ENCODE measurements at places on chromosomes 5 and 9.
A peak's percentile ranks its signal among the peaks of the same experiment; 100 is the strongest.

GRCh38 chr9:15417626-15418025, 5.0 kb upstream of the SNAPC3 start:
- DNase-seq = no peak

DNA sequence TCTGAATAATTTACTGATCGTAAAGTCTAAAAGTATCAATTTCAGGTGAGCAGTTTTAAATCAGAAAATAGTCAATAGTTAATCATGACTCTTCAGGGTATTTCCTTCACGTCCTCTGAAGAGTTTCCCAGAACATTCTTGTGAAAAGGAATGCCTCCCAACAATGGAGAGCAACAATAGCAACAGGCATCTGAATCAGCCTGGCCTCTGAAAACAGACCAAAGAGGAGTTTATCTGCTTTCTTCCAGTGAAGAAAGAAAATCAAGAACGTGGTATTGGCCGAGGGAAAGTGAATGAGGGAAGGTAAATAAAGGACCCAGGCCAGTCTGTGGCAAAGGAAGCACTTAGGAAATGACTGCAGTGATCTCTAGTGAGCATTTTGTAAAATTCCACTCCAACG, 26.1 kb upstream of the RASGEF1C start:
- no peak for DNase-seq

DNA sequence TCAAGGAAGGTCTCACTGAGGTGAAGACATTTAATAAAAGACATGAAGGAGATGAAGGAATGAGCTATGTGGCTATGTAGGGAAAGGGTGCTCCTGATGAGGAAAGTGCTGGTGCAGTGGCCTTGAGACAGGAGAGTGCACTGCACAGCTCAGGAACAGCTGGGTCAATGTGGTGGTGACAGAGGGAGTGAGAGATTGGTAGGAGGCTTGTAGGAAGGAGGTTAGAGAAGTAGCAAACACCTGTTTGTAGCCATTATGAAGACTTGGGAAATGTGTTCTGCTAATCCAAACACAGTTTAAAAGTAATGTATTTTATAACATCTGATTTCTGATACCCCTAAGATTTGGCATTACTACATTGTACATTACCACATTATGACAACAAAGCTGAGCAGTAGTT, 115.1 kb upstream of the MTAP start:
- no peak for DNase-seq

GRCh38 chr5:79566896-79567295, 45.3 kb upstream of the TENT2 start:
- DNase-seq = no peak

GRCh38 chr5:31192442-31192841, 1.0 kb upstream of the CDH6 start:
- no peak for DNase-seq

GRCh38 chr9:23663536-23663935, 162.5 kb downstream of the ELAVL2 start:
- no peak for DNase-seq

GRCh38 chr9:35905912-35906679, at the start of gene HRCT1:
Gene HRCT1 (plus strand): TSS chr9:35906202. CDS start chr9:35906288, 86 bp downstream.
- no peak for DNase-seq

DNA sequence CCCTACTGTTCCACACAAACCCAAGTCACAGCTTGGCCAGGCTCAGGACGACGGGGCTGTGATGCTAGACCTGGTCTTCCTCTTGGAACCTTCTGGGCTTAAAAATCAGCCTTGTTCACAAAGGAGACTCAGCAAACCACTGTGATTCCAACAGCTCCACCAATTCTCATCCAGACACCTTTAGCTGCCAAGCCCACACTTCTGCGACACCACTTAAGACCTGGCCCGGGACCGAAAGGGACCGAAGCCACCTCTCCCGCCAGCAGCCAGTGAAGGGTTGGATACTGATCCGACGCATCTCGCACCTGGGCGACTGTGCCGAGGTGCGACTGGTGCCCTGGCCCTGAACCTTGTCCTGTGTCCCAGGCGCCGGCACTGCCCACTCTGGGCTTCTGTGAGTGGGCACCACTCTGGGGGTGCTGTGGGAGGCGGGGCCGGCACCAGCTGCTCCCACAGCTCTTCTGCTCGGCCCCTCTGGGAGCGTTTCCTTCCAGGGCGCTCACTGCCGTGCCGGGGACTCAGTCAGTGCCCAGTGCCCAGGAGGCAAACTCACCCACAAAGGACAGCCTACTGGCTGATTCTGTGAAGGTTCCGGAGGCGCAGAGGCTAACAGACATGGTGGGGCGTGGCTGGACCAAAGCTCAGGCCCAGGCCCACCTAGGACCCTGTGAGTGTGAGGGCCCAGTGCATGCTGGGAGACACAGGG, 50.9 kb downstream of the EXD3 start:
- DNase-seq = no peak

DNA sequence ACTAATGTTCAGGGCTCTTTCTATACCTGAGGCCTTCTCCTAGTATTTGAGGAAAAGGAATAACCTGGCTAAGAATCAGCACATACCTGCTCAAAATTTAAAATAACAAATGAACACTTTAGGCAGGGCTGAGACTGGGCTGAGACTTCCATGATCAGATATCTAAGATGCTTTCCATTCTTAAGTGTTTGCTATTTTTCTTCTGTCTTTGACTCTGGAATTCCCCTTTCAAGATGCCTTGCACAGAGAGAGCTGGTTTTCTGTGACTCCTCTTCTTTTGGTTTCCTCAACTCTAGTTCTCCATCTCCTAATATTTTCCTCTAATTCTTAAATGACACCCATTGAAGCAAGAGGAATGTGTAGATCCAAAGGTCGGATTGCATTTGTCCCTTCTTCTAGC, 61.1 kb downstream of the DPYSL3 start:
- no peak for DNase-seq

DNA sequence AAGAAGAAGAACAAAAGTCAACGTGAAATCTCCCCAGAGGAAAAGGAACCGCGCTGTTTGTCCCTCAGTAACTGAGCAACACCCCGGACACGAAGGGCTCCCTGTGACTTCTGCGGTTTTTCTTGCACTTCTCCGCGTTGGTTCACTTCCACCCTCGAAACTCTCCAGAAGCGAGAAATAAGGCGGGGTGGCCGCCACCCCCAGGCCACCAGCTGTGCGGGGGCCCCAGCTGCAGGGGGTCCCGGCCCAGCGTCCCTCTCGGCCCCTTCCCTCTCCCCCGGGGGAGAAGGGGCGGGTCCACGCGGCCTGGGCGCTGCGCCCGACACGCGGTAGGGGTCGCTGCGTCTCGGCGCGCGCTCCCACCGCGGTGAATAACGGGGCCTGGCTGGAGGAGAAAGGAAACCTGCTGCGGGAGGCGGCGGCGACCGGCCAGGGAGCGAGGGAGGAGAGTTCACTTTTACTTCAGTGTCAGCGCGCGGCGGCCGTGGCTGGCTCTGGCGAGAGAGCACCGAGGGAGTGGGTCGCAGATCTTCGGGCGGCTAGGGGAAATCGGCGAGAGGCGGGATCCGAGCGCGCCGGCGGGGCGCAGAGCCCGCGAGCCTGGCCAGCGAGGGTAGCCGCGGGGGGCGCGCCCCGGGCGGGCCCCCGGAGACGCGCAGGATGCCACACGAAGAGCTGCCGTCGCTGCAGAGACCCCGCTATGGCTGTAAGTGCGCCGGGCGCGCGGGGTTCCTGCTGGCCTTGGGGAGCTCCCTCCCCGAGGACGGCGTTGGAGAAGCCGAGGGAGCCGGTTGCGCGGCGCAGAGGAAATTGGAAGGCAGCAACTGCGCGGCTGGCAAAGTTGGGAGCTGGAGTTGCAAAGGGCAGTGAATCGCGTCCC, at the start of gene IQGAP2:
IQGAP2 (plus strand) TSS at position 400 of the 880 bp plus-strand sequence; CDS start at position 661, 261 bp downstream.
- DNase-seq = peak; percentile 95

DNA sequence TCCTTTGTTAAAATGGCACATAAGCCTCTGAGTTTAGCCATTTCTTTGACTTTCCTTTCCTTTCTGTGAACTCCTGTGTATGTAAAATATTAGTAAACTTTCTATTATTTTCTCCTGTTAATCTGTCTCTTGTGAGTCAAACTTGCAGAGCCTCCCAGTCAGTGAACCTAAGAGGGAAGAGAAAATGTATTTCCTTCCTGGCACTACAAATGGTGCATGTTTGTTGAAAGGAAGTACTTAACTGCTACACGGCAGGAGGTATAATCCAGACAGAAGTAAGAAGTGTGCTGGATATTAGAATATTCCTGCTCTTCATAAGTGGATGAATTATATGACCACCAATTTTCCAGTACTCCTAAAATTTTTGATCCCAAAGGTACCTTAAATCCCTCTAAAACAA, 23.0 kb downstream of the CTSL start:
- DNase-seq = no peak

Measured in Kasumi-1 (cell line).